ENCODE measurements at places on chromosomes 12 and 14.

DNA sequence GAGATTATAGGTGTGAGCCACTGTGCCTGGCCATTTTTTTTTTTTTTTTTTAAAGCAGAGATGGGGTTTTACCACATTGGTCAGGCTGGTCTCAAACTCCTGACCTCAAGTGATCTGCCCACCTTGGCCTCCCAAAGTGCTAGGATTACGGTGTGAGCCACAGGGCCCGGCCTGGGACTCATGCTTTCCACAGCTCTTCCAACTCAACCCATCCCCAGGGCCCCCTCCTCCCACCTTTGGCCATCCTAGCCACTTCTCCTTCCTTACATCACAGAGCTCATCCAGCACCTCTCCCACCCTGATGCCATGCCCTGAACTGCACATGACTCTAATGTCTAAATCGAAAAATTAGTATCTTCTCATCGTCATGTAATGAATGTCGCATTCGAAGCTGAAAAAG is 12.6 kb upstream of the TDRD9 start:
- no peak for DNase-seq

DNA sequence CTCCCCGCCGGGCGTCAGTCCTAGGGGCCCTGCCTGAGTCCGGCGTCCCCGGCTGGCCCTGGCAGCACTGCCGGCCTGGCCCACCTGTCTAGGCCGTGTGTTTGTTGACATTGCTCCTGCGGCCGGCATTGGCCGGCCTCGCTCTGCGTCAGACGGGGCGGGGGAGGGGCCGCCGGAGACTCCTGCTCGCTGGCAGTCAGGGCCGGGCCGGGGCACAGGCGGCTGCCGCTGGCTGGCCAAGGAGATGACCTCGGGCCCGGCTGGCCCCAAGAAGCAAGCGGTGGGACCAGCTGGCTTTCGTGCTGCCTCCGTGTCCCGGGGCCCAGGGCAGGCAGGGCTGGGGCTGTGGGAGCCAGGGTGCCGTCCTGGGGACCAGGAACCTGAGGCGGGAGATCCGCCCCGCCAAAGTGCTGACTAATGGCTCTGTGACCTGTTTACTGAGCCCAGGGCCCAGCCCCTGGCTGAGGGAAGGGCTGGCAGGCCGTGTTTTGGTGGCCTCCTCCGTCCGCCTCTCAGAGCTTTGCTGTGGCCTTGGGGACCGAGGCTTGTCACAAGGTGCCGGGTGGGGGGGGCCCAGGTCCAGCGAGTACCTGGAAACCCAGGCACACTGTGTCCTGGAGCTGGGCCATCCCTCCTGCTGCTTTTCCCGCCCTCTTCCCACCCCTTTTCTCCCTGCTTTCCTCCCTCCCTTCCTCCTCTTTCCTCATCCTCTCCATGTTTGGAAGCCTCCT is 1.8 kb downstream of the ULK1 start:
- DNase-seq: peak; percentile 64

DNA sequence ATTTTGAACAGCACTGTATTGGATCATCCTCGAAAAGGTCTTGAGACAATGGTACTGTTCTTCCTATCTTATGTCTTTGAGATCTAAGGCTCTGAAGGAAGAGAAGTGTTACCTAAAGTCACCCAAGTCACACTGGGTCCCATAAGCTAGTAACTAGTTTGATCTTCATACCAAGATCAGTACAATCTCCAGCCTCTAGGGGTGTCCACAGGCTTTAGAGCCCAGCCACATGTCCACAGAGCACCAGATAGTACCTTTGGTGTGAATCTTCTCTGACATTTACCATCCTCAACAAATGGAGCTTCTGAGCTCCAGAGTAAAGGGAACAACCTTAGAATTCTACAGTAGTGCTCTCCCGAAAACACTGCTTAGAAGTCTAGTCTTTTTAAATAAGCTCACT is 78.7 kb downstream of the KSR2 start:
- no peak for DNase-seq

GRCh38 chr12:86513226-86513625 is 257.0 kb upstream of the MGAT4C start:
- DNase-seq: no peak

DNA sequence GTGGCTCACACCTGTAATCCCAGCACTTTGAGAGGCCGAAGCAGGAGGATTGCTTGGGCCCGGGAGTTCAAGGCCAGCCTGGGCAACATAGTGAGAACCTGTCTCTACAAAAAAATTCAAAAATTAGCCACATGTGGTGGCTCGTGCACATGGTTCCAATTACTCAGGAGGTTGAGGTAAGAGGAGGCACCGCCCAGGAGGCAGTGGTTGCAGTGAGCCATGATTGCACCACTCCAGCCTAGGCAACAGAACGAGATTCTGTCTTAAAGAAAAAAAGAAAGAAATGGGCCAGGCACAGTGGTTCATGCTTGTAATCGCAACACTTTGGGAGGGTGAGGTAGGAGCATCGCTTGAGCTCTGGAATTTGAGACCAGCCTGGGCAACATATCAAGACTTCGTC is 33.5 kb downstream of the MAP1LC3B2 start:
- no peak for DNase-seq
